ENCODE measurements at places on chromosomes 16 and 17.
A peak's percentile ranks its signal among the peaks of the same experiment; 100 is the strongest.

- no peak for DNase-seq
Observed at GRCh38 chr17:82820278-82821251, 19.3 kb downstream of the ZNF750 start.

DNA sequence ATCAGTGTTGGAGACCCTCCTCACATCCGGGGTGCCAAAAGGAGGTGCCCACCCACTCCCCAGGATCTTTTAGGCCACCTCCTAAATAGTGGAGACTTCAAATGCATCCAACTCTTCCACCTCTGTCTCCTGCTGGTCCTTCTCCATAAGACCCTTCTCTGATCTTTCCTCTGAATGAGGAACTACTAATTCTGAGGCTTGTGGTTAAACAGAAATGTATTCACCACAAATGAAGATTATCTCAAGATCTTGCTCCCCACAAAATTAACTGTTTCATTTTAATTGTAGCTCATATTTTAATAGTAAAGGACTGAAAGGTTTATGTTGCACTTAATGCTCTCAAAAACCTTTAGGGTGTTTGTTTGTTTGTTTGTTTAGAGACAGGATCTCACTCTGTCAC is 34.1 kb downstream of the TLE7 start:
- no peak for DNase-seq

- DNase-seq, result no peak
Observed at GRCh38 chr16:83418565-83418964, 389.2 kb upstream of the HSBP1 start.

DNA sequence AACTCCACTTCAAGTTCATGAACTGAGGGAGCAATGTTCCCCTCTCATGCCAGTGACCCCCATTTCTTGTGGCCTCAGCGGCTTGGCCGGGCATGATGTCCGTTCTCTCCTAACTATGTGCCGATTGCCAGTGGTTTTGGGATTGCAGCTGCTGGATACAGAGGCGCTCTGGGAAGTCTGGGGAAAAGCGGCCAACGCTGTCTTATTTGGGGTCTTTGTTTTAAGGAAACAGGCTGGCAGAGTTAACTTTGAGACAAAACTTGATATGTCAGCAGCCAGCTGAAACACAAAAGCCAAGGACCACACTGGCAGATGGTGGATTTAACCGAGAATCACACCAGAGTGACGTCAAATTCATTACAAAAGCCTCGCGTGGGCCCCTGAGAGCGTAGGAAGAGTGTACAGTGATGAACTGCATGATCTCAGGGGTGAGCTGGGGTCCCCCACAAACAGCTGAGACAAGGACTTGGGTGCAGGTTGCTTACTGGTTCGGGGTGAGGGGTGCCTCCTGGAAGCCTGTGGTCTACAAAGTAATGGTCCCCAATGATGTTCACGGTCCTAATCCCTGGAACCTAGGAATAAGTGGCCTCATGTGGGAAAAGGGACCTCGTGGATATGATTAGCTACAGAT is 180.4 kb downstream of the IRF8 start:
- DNase-seq, result no peak

GRCh38 chr16:86984991-86985647 is 332.1 kb downstream of the C16orf95 start:
- no peak for DNase-seq

DNA sequence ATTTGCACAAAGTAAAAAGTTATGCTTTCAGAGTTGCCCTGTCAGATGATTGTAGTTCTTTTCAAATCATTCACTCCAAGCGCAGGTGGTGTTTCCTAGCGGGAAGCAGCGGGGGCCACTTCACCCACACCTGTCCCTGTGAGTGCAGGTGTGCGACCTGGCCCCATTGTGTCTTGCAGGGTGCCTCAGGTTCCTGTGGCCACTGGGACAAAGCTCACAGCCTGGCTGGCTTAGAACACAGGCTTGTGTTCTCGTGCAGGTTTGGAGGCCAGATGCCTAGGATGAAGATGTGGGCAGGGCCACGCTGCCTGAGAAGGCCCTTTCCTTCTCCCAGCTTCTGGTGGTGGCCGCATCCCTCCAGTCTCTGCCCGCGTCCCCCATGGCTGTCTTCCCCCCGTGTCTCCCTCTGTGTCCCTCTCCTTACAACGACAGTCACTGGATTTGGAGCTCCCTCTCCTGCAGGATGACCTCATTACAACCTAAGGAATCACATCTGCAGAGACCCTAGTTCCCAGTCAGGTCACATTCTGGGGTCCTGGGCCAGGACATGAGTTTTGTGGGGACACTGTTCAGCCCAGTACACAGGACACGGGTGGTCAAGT is 90.5 kb downstream of the NPIPB11 start:
- no peak for DNase-seq

DNA sequence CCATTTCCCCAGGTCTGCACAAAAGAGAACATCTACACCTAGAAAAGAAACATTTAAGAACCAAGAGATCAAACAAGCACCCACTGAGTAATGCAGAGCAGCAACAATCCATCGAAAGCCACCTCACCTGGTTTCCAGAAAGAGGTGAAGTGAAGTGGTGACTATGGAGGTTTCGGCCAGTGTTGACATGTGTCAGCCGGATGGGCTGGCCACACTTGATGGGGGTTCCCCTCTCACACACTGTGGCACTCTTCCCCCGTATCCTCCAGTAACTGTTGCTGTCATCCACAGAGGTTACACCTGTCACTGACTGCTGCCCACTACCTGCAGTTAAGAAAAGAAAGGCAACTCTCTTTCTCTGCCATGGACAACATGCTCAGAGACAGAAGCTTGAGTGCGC is 6.5 kb downstream of the SDF2 start:
- no peak for DNase-seq

DNA sequence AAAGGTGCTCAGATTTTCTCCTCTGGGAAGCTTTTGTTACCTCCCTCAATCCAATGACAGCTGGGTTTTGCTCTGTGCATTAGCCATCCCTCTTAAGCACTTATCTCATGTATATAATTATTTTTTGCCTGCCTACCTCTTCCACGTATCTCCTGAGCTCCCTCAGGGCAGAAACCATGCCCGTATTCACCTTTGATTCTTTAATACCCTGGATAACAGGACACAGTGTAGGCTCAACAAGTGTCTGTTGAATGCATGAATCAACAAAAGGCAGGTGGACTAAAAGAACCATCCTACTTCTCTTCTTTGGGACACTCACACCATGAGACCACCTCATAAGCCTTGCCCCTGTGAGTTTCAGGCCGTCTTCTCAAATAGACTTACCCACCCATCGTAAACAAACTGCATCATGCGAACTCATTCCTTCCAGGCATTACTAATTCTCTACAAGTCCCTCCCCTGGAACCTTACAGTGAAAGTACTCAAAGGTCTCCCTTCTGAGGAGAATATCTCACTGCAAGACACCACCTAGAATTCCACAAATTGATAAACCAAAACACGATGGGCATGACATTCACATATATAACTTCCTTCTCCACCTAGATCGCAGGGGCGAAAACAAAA is 3.2 kb downstream of the ARHGAP17 start:
- no peak for DNase-seq

GRCh38 chr17:18280249-18280648 is 19.8 kb downstream of the MIEF2 start:
- DNase-seq, result no peak

- no peak for DNase-seq
Observed at GRCh38 chr16:2190659-2191445, 5.6 kb downstream of the CASKIN1 start.

GRCh38 chr16:84180519-84181140 is 6.2 kb downstream of the TAF1C start:
- DNase-seq, result no peak

DNA sequence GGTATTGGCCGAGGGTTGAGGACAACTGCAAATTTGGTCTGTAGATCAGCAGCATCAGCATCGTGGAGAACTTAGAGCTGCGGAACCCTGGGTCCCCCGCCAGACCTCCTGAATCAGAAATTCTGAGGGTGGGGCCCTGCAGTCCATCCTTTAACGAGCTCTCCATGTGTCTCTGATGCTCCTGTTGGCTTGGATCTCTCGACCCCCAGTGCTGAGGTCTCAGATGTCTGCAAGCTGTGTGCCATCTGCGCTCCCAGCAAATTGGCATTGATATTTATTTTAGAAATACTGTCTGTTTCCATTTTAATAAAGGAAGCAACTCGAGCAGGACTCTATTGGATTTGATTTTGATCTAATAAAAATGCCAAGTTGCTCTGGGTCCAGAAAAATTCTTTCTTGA is 250.0 kb downstream of the KATNIP start:
- DNase-seq, result no peak

GRCh38 chr16:4317532-4318450 is 1.9 kb downstream of the GLIS2 start:
- no peak for DNase-seq

- peak; percentile 74 for DNase-seq
Observed at GRCh38 chr16:71542377-71542776, 16.2 kb downstream of the CHST4 start.

DNA sequence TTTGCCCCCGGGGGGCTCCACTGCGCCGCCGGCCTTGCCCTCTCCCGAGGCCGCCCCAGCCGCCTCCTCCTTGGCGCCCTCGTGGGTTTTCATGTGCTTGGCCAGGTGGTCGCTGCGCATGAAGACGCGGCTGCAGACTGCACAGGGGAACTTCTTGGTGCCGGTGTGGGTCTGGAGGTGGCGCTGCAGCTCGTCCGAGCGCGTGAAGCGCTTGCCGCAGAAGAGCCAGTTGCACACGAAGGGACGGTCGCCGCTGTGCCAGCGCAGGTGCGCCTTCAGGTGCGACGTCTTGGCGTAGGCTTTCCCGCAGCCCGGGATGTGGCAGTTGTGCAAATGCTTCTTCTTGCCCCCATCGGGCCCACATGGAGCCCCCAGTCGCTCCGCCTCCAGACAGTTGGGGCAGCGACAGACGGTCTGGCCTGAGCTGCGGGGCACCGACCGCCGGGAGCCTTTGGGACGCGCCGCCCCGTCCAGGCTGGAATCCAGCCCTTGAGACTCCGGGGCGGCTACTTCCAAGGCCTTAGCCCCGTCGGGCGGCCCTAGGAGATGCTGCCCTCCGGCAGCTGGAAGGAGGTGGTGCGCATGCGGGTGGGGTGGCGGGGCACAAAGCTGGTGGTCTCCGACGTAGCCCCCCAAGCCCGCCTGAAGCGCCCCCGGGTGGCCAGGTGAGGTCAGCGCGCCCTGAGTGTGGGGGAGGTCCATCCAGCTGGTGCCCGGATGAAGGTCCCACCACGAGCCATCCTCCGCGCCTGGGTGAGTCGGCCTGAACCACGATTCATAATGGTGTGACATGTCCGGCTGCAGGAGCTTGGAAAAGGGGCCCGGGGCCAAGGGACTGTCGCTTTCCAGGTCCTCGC is 3.4 kb downstream of the SP6 start:
- DNase-seq, result no peak

DNA sequence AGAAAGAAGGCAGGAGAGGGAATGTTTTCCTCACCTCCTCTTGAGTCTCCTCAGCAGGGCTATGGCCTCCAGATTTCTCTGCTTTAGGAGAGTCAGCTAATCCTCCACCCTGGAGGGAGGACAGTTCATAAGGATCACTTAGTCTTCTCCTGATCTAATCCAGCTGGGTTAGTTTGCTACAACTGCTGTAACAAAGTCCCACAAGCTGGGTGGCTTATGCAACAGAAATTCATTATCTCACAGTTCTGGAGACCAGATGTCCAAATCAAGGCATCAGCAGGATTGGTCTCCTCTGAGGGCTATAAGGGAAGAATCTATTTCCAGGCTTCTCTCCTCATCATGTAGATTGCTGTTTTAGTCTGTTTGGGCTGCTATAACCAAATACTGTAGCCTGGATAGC is 40.6 kb upstream of the XYLT1 start:
- no peak for DNase-seq

DNA sequence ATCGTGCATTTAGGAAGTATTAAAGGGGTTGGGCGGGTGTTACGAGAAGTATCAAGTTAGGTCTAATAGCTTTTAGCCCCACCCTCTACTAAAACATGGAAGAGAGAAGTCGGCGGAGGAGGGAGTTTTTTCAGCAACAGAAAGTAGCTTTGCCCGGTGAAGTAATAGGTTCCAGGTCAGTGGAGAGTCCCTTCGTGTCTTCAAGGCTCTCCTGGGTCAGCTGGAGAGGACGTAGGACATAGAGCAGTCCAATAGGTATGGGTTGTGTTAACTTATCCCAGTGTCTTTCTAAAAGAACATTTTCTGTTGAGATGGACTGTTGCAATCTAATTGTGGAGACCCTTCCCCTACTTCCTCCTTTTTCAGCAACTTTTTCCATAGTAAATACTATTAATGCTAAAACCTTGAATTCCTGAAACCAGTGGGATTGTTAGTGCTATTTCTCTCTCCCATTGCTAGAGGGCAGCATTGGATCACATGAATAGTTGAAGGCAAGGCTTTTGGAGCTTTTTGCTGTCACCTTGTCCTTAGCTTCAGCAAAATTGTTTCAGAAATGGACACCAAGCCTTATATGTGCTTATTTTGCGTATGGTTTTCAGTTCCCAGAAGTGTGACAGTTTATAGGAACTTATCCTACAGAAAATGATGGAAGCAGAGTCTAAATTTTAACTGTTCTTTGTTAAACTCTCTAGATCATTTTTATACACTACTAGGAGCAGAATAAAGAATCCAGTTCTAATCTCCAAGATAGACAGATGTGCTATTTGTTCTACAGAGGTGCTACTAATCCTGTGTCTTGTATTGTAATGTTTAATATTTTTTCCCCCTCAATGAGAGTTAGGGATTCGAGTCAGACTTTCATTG is 38.4 kb downstream of the UTP18 start:
- DNase-seq, result peak; percentile 52

- no peak for DNase-seq
Observed at GRCh38 chr17:81448442-81448841, 53.2 kb downstream of the BAHCC1 start.

DNA sequence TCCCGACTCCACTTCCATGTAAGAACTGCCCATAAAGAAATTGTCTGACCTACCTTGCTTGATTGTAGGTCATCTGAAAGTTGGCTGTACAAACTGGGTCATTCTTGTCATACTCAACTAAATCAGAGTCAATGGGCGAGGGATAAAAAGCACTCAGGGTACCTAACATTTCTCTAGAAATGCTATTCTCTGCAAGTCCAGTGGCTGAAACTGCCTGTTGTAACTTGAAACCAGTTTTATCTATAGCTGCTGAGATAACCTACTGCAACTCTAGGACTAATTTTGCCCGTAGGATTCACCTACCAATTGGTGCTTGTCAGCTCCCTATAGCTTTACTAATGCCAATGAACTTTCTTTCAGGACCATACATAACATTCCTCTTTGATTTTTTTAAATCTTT is 100.1 kb upstream of the GRIN2A start:
- DNase-seq, result no peak

GRCh38 chr17:75807861-75808260 is 23.3 kb downstream of the UNK start:
- DNase-seq, result no peak

GRCh38 chr17:50412188-50412732 is 13.8 kb upstream of the ACSF2 start:
- DNase-seq, result no peak

DNA sequence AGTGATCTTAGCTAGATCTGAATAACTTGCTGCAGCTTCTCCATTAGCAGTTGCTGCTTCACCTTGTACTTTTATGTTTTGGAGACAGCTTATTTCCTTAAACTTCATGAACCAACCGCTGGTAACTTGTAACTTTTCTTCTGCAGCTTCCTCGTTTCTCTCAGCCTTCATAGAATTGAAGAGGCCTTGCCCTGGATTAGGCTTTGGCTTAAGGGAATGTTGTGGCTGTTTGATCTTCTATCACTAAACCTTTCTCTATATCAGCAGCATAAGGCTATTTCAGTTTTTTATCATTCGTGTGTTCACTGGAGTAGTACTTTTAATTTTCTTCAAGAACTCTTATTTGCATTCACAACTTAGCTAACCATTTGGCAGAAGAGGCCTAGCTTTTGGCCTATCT is 21.5 kb upstream of the TMEM92 start:
- no peak for DNase-seq

All from HEK293T (cell line).